ENCODE measurements at places on chromosomes 7 and 10. TPM values are rescaled to one million over a fixed set of nuclear protein-coding genes. Genes with fewer than 3 reads are reported as not detected.

DNA sequence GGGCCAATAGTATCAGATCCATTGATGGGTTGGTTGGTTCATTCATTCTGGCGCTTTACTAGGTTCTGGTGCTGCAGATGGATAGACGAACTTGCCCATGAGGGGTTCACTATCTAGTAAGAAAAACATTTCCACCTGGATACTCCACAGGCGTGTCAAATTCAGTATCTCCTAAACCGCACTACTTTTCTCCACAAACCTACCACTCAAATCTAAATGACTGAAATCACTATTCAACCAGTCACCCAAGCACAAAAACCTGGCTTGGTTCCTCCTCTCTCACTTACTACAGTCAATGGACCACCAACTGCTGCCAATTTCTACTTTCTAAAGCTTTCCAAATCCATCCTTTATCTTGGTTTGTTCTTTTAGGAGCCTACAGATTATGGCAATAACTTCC is 572 bp downstream of the AGK start:
- no peaks in the 10 kb centered on the region for H3K36me3 ChIP-seq
- peak; percentile 18 for DNase-seq
- no peaks in the 10 kb centered on the region for H3K27me3 ChIP-seq
- H3K4me1 ChIP-seq: no peaks in the 10 kb centered on the region

The MGAM2 gene
- not detected for total RNA-seq

- no peak overlapping the region for H3K4me3 ChIP-seq
- H3K27ac ChIP-seq: peak overlapping the region; percentile 84
- no peaks in the 10 kb centered on the region for H3K36me3 ChIP-seq
- peaks cover 16% of the 10 kb centered on the region for H3K4me1 ChIP-seq
- no peaks in the 10 kb centered on the region for H3K27me3 ChIP-seq
- DNase-seq: no peak
These were observed 76.9 kb upstream of the STEAP1B start for GRCh38 chr7:22576612-22577469.

GRCh38 chr10:84903320-84903719 is 574.9 kb downstream of the CCSER2 start:
- H3K27ac ChIP-seq: no peak overlapping the region
- no peaks in the 10 kb centered on the region for H3K36me3 ChIP-seq
- H3K4me3 ChIP-seq: no peak overlapping the region
- no peaks in the 10 kb centered on the region for H3K27me3 ChIP-seq
- DNase-seq: no peak
- no peaks in the 10 kb centered on the region for H3K4me1 ChIP-seq

- no peak overlapping the region for H3K4me3 ChIP-seq
- H3K27me3 ChIP-seq: no peaks in the 10 kb centered on the region
- no peak overlapping the region for H3K27ac ChIP-seq
These were observed 22.2 kb downstream of the YAE1 start for GRCh38 chr7:39588416-39588815.

- H3K36me3 ChIP-seq: no peaks in the 10 kb centered on the region
- no peaks in the 10 kb centered on the region for H3K27me3 ChIP-seq
- no peak for DNase-seq
- H3K4me1 ChIP-seq: peaks cover 8% of the 10 kb centered on the region
- no peak overlapping the region for H3K27ac ChIP-seq
- no peak overlapping the region for H3K4me3 ChIP-seq
These were observed 10.1 kb downstream of the KCNIP2 start for GRCh38 chr10:101833466-101833865.

The IKZF1 gene
- not detected for total RNA-seq

GRCh38 chr7:156279635-156280034 is 360.9 kb upstream of the RNF32 start:
- no peak overlapping the region for H3K27ac ChIP-seq
- no peaks in the 10 kb centered on the region for H3K4me1 ChIP-seq
- DNase-seq: no peak
- H3K4me3 ChIP-seq: no peak overlapping the region
- H3K27me3 ChIP-seq: no peaks in the 10 kb centered on the region

DNA sequence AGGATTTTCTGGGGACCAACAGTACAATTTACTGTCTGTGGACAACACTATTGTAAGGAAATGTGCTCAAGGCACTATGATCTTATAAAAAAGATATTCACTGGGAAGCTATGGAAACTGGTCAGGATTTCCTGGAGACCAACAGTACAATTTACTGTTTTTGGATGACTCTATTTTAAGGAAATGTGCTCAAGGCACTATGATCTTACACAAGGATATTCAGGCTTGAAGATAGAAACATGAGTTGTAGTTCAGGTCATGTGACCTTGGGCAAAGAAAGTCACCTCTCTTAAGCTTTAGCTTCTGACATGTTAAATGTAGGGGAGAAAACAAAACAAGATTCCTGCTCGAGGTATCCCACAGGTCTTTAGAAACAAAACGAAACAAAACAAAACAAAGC is 1.7 kb upstream of the ITPRID1 start:
- no peak overlapping the region for H3K27ac ChIP-seq
- no peaks in the 10 kb centered on the region for H3K36me3 ChIP-seq
- DNase-seq: no peak
- H3K4me3 ChIP-seq: no peak overlapping the region
- no peaks in the 10 kb centered on the region for H3K27me3 ChIP-seq

GRCh38 chr7:114819616-114820362 is 102.1 kb upstream of the MDFIC start:
- peak overlapping the region; percentile 77 for H3K27ac ChIP-seq
- no peaks in the 10 kb centered on the region for H3K36me3 ChIP-seq
- no peak overlapping the region for H3K4me3 ChIP-seq
- no peaks in the 10 kb centered on the region for H3K27me3 ChIP-seq
- peak; percentile 98 for DNase-seq

DNA sequence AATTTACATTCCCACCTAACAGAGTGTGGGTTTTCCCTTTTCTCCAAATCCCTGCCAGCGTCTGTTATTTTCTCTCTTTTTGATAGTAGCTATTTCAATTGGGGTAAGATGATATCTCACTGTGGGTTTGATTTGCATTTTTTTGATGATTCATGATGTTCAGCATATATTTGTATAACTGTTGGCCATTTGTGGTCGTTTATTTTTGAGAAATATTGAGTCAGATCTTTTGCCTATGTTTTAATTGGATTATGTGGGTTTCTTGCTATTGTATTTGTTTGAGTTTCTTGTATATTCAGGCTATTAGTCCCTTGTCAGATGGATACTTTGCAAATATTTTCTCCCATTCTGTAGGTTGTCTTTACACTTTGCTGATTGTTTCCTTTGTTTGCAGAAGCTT is 193.8 kb downstream of the ABCA13 start:
- no peak overlapping the region for H3K27ac ChIP-seq
- DNase-seq: peak; percentile 40
- H3K4me1 ChIP-seq: no peaks in the 10 kb centered on the region
- H3K36me3 ChIP-seq: no peaks in the 10 kb centered on the region
- H3K27me3 ChIP-seq: no peaks in the 10 kb centered on the region
- no peak overlapping the region for H3K4me3 ChIP-seq

The OR2F2 gene
- not detected for total RNA-seq

GRCh38 chr10:84683550-84683949 is 355.2 kb downstream of the CCSER2 start:
- no peak overlapping the region for H3K27ac ChIP-seq
- no peak for DNase-seq
- H3K4me1 ChIP-seq: no peaks in the 10 kb centered on the region
- H3K4me3 ChIP-seq: no peak overlapping the region
- H3K36me3 ChIP-seq: no peaks in the 10 kb centered on the region

The AKR1C2 gene
- total RNA-seq: 10.6 TPM

Data from fibroblast of lung (primary cell).